ENCODE measurements at places on chromosomes 12 and 14. TPM values are rescaled to one million over a fixed set of nuclear protein-coding genes. Genes with fewer than 3 reads are reported as not detected.

The BCL7A gene
- total RNA-seq = 13.6 TPM

The BDKRB2 gene
- 2.9 TPM for total RNA-seq

DNA sequence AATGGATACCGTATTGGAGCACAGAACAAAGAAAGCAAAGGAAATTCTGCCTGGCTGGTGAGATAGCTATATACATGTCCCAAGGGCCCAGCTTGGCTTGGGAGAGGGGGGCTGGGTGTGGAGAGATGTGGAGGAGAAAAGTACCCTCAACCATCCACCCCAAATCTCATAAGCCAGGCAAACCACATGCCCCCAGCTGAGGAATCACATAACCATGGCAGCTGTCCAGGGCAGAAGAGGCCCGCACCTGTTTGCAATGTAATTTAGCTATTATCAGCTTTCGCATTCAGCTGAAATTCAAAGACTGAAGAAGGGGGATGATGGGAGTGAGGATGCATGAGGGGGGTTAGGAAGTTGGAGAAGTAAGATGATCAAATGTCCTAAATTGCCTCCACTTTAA is 196.1 kb downstream of the TBX5 start:
- no peak overlapping the region for H3K4me3 ChIP-seq
- H3K27me3 ChIP-seq = no peaks in the 10 kb centered on the region
- H3K4me1 ChIP-seq = no peaks in the 10 kb centered on the region
- H3K27ac ChIP-seq = no peak overlapping the region
- DNase-seq = no peak
- H3K36me3 ChIP-seq = no peaks in the 10 kb centered on the region

DNA sequence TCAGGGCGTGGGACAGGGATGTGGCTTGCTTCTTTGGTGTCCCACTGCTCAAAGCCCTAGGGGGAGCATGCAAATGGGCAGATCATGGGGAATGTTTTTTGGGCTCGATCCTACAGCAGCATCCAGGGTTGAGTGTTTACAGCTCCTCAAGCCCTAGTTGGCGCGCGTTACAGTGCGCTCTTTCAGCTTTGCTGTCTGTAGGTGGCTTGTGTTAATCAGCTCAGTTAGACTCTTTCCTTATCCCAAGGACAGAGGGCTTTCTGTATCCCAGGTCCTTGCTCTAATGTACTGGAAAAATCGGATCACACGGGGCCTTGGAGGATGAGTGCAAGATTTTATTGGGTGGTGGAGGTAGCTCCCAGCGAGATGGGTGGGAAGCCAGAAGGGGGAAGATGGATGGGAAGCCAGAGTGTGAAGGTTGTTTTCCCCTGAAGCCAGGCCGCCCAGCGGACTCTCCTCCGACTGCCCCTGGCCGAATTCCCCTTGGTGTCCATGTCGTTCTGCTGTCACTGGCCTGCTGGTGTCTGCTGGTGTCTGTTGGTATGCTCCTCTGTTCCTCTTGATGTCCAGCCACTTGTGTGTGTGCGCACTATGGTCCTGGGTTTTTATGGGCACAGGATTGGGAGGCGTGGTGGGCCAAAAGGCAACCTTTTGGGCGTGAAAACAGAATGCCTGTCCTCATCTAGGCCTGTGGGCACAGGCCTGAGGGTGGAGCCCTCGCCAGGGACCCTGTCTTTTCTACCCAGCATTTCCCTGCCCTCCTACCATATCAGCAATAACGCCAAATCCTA is 10.7 kb upstream of the TXNRD1 start:
- H3K36me3 ChIP-seq = no peaks in the 10 kb centered on the region
- DNase-seq = no peak
- H3K4me1 ChIP-seq = peaks cover 5% of the 10 kb centered on the region
- H3K27me3 ChIP-seq = no peaks in the 10 kb centered on the region

DNA sequence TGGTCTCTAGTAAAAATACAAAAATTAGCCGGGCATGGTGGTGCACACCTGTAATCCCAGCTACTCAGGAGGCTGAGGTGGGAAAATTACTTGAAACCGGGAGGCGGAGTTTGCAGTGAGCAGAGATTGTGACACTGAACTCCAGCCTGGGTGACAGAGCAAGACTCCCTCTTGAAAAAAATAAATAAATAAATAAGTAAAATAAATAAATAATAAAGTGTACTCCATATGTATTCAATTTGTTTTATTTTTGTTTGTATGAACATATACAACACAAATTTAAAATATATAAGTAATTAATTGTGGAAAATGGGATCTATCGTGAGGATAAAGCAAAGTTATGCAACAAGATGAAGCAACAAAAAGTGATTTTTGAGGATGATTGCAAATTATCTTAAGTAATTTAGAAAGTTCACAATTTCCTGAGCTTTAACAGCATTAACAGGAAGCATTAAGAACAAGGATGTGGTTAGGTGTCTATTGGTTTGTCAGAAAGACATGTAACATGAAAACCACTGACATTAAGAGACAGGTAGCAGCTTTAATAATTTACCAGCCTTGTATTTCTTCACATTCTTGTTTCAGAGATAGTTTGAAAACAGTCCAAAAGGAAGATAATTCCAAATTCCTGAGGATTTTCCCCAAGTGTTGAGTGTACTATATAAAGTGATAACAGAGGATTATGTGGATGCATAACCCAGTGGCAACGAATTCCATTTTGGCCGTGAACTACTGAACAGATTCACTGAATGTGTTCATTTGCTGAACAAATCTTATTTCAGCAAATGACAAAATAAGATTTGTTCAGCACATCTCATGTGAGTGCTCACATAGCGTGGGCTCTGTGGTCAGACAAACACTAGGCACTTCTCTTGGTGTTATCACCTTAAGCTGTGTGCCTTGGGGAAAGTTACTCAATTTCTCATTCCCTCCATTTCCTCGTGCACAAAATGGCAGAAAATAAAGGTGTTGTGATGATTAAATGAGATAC is 68.6 kb upstream of the RESF1 start:
- peak overlapping the region; percentile 75 for H3K27ac ChIP-seq
- H3K4me3 ChIP-seq = no peak overlapping the region
- H3K36me3 ChIP-seq = no peaks in the 10 kb centered on the region

DNA sequence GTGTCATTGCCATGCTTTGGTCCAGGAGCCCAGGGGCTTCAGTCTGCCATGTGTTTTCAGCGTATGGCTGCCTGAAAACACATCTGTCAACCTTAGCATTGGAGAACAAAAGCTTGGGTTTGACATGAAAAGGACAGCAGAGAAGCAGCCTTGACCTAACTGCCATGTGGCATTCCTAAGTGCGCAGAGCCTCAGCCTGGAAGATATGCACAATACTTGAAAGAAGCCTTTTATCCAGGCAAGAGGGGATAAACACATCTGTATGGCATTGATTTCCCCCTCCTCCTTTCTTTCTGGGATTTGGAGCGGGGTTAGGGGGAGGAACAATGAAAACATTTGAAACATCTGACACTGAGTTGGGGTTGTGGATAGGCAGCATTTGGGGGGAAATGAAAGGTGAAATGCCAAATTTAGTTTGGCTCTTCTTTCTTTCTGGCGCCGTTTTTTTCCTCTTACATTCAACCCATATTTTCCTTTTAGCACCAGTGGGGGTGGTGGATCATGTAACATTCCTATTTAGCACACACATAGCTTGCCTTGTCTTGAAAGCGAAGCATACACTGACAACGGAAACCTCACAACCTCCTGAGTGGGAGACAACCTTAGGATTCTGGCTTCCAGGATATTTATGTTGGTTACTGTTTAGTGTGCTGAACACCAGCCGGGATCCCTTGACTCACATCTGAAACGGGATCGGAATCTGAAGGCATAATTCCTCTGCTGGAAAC is 177.0 kb downstream of the C12orf75 start:
- H3K36me3 ChIP-seq = no peaks in the 10 kb centered on the region
- H3K27me3 ChIP-seq = no peaks in the 10 kb centered on the region
- no peak for DNase-seq
- H3K27ac ChIP-seq = no peak overlapping the region

DNA sequence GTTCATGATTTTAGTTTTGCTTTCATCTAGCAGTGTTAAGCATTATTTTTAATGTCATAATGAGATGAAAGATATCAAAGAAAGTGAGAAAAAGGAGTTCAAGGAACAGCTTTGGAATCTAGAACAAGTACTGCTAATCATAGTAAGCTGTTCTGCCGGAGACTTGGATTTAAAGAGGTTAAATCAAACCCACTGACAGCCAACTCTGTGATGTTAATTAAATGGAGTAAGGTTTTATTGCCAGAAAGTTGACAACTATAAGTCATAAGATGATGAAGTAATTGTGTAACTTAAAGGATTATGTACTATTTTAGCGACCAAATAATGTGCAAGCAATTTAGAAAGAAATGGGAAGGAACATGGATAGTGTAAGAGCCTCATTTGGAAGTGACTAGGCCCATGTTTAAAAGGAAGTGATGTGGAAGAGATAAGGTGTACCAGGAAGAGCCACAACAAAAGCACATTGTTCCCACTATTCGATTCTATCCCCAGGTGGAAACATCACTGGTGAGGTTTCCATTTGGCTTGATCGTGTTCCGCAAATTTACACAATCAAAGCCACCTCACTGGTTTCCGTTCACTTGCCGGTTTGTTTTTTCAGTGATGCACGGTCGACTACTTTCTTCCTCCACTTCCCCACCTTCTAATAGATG is 388.5 kb downstream of the PAWR start:
- H3K4me1 ChIP-seq = no peaks in the 10 kb centered on the region
- no peak for DNase-seq
- H3K27me3 ChIP-seq = no peaks in the 10 kb centered on the region
- no peak overlapping the region for H3K27ac ChIP-seq
- H3K36me3 ChIP-seq = no peaks in the 10 kb centered on the region

DNA sequence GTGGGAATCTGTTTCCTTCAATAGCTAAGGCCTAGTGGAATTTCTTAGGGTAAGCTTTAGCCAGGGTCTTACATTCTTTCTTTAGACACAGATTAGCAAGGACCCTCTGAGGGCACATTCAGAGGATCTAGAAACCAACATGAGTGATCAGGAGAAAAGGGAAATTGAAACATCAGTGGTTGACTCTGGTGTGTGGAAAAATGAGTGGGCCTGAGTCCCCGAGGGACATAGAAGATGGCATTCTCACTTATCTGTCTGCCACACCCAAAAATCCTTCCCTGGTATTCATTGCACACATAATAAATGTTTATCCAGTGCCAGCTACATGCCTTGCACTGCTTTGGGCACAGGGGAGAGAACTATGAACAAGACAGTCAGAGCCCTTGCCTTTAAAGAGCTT is 82.9 kb downstream of the SSPN start:
- no peaks in the 10 kb centered on the region for H3K36me3 ChIP-seq
- H3K4me3 ChIP-seq = no peak overlapping the region
- no peak for DNase-seq
- H3K27ac ChIP-seq = no peak overlapping the region
- peaks cover 25% of the 10 kb centered on the region for H3K4me1 ChIP-seq

All from upper lobe of left lung (tissue), 6 donors.